HT1080 (cell line): ENCODE measurements at places on chromosomes 5 and 9.
A peak's percentile ranks its signal among the peaks of the same experiment; 100 is the strongest.

DNA sequence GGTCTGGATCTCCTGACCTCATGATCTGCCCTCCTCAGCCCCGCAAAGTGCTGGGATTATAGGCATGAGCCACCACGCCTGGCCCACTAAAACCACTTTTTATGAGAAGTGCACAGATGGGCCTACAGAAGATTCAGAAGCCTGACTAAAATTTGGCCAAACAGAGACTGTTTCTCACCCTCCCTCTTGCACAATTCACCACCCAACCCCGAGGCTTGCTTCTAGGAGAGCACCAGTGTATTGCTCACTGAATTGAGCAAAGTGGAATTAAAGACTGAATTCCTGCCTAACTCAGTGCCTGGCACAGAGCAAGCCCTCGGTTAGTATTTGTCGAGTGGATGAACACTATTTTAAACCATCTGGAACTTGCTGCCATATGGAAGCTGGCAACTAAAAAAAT, 3.4 kb upstream of the DCTN4 start:
- DNase-seq = no peak

DNA sequence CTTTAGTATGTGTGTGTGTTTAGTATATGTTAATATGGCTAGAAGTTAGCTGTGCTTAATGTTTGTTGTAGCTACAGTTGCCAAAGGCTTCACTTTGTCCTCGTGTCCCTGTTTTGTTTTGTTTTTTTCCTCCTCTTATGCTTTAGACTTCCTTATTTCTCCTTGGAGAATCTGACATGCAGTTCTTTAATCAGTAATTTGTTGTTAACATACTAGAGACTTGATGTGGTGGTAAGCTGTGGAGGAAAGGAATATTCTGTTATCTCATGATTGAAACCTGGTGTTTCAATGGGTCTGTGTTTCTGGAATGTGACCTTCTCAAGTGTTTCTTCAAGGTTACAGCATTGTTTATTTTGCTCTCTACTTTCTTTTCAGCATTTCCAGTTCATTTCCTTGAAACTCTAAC, 515.6 kb upstream of the ST8SIA4 start:
- no peak for DNase-seq

DNA sequence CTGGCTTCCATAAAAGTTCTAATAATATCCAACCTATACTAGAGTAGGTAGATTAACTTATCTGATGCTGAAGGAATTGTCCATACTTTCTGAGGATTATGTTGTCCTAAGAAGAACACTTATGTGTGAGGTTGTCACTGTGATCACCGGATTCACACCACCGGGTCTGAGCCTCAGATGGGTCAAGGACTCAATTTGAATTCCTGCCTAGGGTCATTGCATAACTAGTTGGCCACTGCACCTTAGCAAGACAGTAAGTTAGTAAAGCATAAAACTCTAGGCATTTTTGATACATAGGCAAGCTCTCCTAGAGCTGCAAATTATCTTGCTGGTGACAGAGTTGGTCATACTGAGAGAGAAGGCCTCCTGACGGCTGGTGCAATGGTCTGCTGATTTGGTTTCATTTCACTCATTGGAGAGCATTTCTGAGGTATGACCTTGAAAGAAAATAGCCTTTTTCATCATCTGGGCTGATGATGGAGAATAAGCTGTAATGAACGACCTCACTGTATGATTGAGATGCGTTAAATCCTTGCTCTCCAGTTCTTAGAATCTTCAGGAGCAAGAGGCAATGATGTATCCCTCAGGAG, 72.0 kb upstream of the CKMT2 start:
- no peak for DNase-seq

- DNase-seq = no peak
Observed at GRCh38 chr9:109619310-109619709, 121.2 kb upstream of the PTPN3 start.

- DNase-seq = no peak
Observed at GRCh38 chr5:95134326-95134725, 150.6 kb downstream of the MCTP1 start.

GRCh38 chr5:50726475-50727148, 60.2 kb downstream of the PARP8 start:
- no peak for DNase-seq

DNA sequence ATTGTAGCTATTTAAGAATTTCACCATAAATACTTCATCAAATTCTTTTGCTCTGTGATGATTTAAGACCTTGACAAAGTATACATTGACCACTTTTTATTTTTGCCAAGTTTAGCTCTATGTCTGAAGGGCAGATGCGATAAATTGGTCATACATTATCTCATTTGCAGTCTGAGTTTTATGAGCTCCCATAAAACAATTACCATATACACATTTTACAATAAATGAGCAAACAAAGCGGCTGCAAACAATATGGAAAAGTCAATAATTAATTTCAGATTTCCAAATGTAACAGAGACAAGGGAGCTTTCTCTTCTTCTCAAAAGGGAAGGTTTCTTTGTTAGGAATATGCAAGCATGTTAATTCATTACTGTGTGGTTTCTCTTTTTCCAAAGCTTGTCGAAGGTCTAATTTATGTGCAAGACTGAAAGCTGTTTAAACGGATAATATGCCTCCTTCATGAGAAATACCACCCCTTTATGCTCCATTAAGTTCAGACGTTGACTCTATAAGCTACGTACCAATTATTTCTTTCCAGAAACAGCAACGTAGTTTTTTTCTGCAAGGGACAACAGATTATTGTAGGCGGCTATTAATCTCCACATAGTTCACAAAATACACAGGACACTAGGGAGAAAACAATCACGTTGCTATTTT, 7.0 kb upstream of the IZUMO3 start:
- DNase-seq = no peak

DNA sequence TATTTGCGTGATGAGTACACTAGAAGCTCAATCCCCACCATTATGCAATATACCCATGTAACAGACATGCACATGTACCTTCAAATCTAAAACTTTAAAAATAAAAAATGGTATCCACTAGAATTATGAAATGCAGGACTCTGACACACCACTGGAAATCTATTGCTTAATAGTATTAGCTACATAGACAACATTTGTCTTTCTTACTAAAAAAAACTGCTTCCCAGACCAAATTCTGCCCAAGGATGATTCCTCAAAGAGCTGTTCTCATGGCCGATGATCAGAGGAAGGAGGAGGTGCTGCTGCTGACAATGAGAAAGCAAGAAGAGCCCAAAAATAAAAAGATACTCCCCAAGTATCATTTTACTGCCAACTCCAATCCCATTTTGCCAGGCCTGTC, 67.2 kb downstream of the TTC39B start:
- DNase-seq = no peak

GRCh38 chr9:88312045-88312444, 76.2 kb upstream of the SPIN1 start:
- DNase-seq = no peak

DNA sequence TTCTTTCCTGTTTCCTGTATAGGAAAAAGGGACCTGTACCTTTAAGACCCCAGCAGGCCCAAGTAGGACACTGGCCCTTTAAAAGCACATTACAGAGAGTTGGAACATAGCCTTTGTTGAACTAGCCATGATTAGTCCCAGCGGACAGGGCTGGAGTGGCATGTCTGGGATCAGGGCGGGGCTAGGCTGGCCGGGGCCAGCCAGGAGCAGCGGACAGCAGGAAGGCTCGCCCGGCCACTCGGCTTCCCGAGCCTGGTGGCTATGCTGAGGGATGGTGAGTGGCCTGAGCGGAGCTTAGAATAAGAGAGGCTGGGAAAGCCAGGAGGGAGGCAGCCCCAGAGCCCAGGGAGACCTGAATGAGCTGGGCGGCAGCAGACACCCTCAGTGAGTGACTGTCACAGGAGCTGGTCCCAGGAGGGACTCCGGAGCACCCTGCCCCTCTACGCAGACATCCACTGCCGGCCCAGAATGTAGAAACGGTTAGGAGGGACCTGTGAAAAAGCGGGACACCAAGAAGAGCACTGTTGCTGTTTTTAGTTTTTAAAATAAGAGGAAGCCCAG, 92.1 kb downstream of the DAB2IP start:
- peak; percentile 85 for DNase-seq

DNA sequence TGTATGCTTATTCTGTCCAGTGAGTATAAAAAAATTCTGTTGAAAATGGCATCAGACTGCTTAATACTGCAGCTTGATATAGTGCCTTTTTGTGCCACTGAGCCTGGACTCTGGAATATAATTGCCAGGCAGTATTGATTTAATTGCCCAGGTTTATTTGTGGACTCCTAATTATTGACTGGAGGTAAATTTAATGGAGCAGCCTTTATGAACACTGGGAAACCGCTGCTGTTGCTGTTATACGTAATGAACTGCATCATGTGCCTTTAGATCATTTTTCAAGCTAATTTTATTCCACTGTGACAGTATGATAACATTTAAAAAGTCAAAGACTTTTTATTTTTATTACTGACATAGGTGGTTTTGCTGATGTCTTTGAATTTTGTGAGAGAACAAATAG, 90.2 kb upstream of the SH3GL2 start:
- no peak for DNase-seq

DNA sequence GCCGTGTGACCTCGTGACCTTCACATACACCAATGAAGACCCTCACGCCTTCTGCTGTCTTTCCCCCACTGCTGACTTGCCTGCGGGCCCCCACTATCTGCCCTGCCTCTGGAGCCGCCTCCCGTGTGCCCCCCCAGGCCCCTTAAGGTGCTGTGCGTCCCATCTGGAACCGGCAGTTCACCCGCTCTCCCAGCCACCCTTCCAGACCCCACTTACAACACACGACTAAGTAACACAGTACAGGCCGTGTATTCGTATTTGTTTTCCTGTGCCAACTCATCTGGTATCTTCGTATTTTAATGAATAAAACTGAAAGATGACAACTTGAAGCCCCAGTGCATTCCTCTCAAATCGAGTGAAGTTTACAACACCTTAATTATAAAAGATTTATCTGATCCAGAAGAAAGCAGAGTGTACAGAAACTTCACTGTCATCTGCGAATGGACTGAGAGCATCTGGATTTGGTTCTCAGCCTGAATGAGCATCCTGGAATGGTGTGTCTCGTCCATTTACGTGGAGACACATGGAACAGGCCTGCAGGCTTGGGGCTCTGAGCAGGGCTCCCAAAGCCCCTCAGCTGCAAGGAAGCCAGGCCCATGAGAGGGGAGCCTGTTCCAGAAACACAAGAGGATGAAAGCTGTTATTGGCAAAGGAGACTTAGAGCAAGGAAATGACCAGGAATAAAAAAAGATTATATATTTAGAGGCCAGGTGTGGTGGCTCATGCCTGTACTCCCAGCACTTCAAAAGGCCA, 21.9 kb upstream of the TERT start:
- DNase-seq = no peak

GRCh38 chr9:83992901-83993300, 12.3 kb downstream of the RMI1 start:
- no peak for DNase-seq

DNA sequence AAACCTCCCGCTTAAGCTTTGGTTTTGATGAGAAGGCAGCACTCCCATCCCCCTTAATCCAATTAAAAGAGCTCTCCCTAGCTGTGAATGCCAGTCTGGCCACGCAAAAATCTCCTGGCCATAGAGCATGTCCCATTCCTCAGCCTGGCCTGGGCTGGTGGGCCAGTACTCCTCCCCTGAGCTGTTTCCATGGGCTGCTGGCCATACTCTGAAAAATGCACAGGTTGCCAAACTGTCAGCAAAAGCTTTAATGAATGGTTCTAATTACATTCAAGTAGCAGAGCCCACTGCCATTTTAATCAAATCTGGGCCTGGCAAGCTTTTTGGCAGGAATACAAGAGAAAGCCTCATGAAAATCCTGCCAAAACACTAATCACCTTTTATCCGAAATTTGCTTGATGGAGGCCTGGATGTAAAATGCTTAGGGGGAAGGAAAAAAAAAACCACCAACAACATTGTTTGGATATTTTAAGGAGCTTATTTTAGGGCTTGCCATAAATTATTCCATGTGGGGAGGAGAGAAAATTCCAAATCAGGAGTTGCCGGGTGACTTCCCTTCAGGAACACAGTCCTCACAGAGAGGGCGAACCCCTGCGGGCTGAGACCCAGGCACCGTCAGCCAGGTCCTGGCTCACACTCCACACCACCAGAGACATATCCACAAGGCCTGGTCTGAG, 243.3 kb downstream of the SEC61B start:
- no peak for DNase-seq

DNA sequence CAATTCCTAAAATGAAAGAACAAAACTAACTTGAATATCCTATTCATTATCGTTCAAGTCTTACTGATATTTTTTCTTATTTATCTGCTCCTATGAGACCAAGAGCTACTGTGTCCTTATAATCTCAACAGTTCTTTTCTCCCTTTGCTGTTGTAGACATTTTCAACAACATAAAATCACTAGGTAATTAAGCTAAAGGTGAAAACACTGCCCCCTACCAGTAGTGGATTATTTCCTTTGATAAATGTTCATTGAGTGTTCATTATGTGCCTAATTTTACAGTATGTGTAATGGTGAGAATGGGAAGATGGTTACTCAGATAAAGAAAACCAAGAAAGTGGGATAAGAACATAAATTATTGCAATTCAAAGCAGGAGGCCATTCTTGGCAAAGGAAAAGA, 41.4 kb upstream of the PAPPA start:
- no peak for DNase-seq

DNA sequence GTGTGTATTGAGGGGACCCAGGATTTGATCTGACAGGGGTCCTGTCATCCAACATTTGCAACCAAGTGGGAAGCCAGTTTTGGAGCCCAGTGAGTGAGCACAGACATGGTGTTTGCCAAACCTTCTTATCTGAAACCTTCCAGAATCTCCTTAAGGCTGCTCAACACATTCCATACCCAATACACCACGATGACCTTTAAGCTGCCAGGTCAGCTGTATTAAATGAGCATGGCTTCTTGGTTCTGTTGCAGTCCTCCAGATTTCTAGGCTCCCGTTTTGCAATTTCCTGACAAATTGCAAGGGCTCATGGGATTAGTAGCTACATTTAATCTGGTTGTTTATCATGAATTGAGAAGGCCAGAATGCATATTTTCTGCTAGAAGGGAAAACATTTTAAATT, 124.2 kb upstream of the ATP10B start:
- no peak for DNase-seq

DNA sequence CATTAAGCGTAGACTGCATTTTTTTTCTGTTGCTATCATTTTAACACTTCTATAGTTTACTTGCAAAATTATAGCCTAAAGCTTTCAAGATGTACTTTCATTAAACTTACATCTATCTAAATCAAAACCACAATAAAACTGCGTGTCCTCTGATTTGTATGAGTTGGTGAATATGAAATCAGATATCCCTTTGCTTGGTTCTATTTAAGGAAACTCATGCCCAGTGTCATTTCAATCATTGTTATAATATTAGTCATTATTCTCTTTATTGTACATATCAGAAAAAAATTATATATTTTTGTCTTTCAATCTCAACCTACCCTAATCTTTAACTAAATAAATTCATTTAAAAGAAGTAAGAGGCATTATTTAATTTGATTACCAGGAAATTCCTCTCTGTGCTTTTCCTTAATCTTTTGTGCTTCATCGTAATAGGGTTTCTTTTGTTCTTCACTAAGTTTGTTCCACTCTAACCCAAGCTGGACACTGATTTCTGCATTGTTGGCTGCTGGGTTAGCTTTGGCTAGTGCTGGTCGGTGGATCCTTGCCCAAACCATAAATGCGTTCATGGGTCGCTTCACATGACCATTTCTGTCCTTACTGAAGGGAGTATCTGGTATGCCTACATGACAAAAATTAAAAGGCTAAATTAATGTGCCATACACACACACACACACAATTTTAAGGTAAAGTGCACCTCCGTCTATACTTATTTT, 3.8 kb downstream of the SOX30 start:
- DNase-seq = no peak

- DNase-seq = no peak
Observed at GRCh38 chr5:4083591-4084337, 488.1 kb downstream of the IRX1 start.

GRCh38 chr5:111737716-111738115, 19.3 kb downstream of the NREP start:
- no peak for DNase-seq

GRCh38 chr5:26945901-26946300, 92.5 kb downstream of the CDH9 start:
- no peak for DNase-seq
